ENCODE measurements at places on chromosomes 2 and 18. TPM values are rescaled to one million over a fixed set of nuclear protein-coding genes. Genes with fewer than 3 reads are reported as not detected.

DNA sequence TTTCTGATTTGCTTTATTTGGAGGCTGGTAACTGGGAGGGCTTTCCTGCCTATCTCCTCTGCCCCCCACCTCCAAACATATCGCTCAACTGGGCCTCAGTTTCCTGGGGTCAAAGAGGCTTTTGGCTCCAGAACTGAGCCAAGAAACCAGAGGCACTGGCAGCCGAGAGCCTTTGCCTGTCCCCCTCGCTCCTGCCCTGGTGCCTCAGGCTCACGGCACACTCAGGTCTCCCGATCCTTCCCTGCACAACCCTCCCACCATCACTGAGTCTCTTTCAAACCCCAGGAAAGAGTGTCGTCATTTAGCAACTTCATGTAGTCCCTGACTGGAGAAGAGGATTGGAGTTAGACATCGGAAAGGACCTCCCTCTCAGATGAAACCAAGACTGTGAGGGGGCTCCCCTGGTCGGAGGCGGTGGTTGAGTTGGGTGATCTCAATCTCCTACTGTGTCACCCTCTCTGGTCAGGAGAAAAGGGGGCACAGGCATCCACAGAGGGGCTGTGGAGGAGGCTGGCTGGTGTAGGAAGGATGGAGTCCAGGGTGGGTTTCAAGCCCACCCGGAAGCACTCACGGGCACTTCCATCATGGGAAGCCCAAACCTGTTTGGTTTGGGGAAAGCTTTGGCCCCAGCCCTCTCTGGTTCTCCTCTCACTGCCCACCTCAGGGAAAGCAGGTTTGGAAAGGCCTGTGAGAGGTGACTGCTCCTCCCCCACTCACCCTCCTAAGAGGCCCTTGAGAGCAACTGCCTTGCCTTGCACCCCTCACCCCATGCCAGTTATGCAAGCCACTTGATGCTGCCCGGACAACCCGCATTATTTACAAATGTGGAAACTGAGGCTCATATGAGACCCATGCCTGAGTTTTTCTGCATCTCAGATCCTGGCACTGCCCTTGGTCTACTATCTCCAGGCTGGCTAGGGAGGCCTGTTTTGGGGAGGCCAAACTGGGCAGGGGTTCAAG is 62.3 kb downstream of the TNS1 start:
- DNase-seq: no peak

Gene CD8B2
- not detected for total RNA-seq

DNA sequence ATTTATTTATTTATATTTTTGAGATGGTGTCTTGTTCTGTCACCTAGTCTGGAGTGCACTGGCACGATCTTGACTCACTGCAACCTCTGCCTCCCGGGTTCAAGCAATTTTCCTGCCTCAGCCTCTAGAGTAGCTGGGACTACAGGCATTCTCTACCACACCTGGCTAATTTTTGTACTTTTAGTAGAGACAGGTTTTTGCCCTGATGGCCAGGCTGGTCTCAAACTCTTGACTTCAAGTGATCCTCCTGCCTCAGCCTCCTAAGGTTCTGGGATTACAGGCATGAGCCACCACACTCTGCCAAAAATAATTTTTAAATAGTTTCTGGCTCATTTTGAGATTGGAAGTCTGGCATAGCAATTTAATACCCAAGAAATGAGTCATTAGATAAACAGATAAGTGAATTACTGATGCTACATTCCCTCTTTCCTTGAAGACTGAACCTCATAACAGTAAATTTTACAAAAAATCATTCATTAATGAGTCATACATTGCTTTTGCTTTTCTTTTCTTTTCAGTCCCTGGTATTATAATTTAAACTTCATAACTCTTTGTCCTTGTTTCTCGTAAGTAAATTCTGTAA is 881.6 kb upstream of the PIK3C3 start:
- DNase-seq: peak; percentile 90

DNA sequence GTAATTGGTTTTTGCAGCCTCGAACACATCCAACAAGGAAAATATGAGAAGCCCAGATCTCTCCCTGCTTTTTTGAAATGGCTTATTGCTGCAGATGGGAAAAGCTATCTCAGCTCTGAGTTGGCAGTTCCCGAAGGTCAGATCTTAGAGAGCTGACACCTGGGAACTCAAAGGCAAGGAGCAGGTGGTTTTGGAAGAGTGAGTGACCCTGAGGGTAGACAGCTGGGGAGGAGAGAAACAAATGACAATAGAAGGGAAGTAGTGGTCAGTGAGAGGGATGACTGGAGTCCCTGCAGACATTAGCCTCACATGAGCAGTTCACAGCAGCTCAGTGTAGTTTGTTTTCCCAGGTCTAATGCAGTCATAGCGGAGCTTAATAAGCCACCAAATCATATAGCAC is 317.9 kb downstream of the STK39 start:
- DNase-seq: no peak

GRCh38 chr2:96848264-96848663 is 4.4 kb upstream of the ANKRD23 start:
- no peak for DNase-seq

GRCh38 chr2:230944123-230944653 is 19.1 kb upstream of the GPR55 start:
- DNase-seq: no peak

- DNase-seq: no peak
Observed at GRCh38 chr18:46629361-46629760, 27.7 kb downstream of the LOXHD1 start.

DNA sequence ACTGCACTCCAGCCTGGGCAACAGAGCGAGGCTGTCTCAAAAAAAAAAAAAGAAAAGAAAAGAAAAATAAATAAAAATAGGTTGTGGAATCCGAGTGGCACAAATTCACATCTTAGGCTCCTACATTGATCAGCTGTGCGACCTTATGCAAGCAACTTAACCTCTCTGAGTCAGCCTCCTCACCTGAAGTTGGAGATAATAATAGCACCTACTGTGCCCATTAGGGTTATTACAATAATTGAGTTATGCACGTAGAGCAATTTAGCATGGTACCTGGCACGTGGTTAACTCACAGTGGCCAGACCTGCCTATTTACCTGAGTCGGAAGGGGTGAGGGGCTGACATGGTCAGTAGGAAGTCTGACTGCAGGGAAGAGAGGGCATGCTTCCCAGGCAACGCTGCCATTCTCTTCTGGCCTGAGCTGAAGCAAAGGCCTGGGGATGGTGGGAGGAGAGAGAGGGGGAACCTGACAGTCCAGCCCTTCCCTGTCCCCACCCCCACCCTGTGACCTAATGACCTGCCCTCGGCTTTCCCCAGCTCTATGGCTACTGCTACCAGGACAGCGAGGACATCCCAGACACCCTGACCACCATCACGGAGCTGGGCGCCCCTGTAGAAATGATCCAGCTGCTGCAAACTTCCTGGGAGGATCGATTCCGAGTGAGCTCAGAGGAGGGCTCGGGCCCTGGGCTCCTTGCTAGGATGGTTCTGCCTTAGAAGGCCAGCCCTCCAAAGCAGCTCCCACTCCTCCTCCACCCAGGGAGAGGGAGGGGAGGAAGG is 5.1 kb downstream of the PKDCC start:
- DNase-seq: peak; percentile 67

- no peak for DNase-seq
Observed at GRCh38 chr2:132953771-132954170, 283.8 kb upstream of the LYPD1 start.

DNA sequence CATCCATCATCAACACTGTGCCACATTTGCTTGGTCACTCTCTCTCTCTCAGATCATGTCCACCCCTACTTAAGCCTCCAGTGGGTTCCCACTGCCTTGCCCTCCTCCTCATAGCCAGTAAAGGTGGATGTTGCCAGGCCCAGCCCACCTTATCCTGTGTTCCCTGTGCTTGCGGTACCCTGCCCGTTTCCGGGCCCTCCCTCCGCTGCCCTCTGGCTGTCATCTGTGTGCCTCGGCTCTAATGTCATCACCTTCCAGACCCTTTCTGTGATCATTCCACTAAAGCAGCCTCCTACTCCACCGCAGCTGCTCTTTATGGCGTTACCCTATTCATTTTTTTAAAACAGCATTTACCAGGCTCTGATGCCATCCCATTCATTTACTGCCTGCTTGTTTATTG is 305.7 kb upstream of the SKOR2 start:
- DNase-seq: no peak

DNA sequence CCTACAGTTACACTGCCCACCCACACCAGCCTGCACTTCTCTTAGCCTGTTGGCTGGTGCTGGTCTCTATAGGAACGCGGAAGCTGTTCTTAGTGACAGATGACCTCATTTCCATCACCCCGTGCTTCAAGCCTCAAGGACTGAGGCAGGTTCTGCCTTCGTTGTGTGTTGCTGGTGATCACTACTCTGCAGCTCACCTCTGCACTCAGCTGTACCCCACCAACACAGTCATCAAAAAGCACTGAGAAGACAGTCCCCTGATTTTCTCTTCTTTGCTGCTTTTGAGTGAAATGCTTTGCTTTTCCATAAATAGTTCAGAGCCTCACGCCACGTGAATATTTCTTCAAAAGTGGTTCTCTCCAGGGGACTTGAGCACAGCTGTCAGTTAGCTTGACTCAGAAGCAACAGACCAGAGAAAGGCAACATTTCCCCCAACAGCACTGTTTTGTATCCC is 225.7 kb upstream of the CCDC150 start:
- DNase-seq: no peak

DNA sequence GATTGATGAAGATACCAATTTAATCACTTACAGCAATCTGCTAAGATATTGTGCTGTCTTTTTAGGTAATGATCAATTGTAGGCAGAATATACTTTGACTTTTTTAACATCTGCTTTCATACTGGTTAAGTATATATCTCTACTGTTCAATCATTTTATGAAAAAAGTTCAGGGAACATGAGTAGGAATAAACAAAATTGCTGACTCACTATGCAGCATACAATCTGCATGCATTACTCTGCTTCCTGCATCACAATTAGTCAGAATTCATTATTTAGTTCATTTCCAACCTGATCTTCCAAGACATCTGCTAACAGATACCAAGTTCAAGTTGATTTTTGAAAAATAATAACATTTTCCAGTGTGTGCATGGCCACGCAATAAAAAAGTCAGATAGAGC is 1430.4 kb upstream of the LRRTM1 start:
- peak; percentile 40 for DNase-seq

DNA sequence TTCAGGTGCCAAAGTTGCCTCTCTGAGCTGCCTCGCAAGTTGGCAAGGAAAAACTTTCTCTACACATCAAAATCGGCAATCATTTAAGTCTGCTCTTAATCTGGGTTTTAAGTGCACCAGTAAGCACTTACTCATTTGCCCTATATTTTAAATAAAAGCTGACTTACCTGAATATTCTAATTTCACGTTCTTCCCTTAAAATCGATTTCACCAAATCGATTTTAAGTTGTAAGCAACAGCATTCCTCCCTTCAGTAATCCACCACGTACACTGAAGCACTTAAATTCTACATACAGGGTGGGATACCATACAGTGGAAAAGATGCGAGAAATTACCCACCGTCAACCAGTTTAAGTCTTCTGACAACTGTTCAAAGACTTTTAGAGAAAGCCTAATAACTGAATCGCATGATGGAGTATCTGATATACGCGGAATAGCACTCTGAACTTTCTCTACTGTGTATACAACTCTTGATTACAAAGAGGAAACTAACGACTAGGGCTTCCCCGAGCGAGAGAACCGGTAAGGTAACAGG is 1.6 kb downstream of the PPP3R1 start:
- no peak for DNase-seq

DNA sequence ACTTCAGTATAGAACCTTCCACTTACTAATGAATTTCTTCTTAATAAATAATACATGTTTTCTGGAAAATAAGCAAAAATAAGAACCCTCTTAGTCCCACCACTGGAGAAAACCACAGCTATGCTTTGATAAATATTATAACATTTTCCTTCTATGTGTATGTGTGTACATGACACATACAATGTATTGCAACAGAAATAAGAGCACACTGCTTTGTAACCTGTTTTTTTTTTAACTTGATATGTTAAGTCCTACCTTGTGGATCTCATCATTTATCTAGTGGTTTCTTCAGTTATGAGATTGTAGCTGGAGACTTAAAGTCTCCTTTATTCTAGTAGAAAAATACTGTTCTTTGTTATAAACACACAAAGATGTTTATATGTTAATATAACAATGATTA is 17.2 kb downstream of the INPP1 start:
- peak; percentile 22 for DNase-seq

GRCh38 chr18:75592527-75592926 is 165.0 kb upstream of the SMIM21 start:
- DNase-seq: no peak

Gene DSG3
- total RNA-seq: not detected

GRCh38 chr2:169561364-169561763 is 12.3 kb downstream of the FASTKD1 start:
- DNase-seq: no peak

DNA sequence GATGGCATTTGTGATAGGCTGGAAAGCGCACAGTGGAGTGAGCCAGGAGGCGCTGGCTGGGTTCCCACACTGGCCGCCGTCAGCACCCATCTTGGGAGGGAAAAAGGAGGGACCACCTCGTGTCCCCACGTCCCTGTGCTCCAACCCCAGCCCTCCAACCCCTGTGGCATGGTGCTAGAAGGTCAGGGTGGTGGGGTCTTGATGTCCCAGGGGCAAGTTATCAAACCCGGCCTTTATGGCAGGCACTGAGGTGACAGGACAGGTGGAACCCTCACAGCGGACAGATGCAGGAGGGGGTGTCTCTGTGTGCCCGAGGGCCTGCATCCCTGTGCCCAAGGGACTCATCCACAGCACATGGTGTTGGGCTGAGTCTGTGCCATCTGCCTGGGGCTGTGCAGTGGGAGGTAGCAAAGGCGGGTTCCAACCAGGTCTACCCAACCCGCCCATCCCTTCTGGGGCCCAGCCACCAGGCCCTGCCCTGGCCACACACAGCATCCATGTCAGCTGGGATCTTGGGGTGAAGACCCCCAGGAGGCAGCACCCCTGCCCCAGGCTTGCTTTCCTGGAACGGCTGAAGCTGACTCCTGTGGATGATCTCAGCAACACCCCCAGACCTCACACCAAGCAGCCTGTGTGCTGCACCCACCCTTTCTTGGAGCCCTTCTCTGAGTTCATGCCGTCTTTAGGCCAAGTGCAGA is 246.1 kb downstream of the NDUFA10 start:
- no peak for DNase-seq

DNA sequence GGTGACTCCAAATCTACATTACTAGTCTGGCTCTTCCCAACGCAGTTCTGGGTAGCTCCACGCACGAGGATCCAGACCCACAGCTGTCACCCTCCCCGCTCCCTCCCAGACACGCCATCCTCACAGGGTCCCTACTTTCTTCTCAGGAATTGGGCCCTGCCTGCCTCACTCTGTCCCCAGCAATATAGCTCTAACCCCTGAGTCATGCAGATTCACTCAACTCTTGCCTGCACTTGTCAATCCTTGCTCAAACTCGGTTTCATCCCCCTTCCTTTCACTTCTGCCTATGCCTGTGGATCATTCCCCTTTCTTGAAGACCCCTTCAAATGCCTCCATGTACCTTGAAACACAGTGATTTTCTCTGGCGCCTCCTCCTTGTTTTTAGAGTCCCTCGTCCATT is 5.0 kb downstream of the ST8SIA5 start:
- DNase-seq: no peak

Gene KCNG3
- under 0.01 TPM for total RNA-seq

GRCh38 chr2:156399950-156400705 is 36.1 kb upstream of the GPD2 start:
- DNase-seq: peak; percentile 64

All from IMR-90 (cell line).